ENCODE measurements at places on chromosomes 3 and 15. TPM values are rescaled to one million over a fixed set of nuclear protein-coding genes. Genes with fewer than 3 reads are reported as not detected.
A peak's percentile ranks its signal among the peaks of the same experiment; 100 is the strongest.

- no peaks in the 10 kb centered on the region for H3K27me3 ChIP-seq
- peaks cover 14% of the 10 kb centered on the region for H3K4me1 ChIP-seq
- H3K36me3 ChIP-seq, result peaks cover 39% of the 10 kb centered on the region
- no peak for DNase-seq
Observed at GRCh38 chr15:58710701-58711100, 38.8 kb downstream of the ADAM10 start.

Gene OSBPL10
- total RNA-seq, result 1.7 TPM

DNA sequence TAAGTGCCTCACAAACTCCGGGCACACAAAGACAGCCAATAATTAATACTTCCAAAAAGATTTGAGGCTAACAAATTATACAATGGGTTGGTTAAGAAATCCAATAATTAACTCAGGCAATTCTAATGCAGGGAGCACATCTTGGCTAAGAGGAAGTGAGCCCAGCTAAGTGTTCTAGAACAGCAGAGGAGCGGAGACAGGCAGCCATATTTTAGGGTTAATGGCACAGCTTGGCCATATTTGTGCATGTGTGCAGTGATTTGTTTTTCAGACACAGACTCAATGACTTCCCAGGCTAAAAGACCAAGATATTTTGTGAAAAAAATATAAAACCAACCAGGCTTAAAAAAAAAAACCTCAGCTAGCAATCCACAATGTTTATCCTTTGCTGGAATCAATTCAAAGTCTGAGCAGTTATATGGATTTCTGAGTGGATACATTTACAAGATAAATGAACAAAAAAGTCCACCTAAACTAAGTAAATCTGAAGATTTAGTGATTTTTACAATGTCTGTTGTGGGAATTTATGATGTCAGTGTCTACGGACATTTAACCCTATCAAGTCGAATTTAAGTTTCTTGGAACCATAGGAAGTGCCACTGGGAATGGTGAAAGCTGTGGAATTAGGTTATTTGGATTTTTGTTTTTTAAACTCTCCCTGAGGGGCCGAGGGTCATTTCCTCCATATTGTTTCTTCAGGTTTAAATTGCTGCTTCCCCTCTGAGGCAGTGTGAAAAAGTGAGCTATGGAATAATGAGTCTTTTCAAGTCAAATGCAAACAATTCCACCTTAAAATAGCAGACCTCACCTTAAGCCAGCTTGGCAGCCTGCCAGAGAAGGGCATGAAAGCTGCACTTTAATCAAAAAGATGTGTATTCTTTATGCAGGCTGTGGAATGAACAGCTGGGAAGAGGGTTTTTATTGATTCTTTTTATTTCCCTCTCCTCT is 413.7 kb upstream of the TBL1XR1 start:
- H3K27me3 ChIP-seq, result no peaks in the 10 kb centered on the region
- no peak overlapping the region for H3K4me3 ChIP-seq
- no peak overlapping the region for H3K27ac ChIP-seq

- H3K27me3 ChIP-seq, result no peaks in the 10 kb centered on the region
- H3K4me3 ChIP-seq, result no peak overlapping the region
- DNase-seq, result no peak
Observed at GRCh38 chr3:17027318-17027717, 142.6 kb downstream of the PLCL2 start.

Gene SPTSSB
- not detected for total RNA-seq

Gene MNS1
- total RNA-seq, result not detected

Gene GOLGA8T
- total RNA-seq, result not detected

DNA sequence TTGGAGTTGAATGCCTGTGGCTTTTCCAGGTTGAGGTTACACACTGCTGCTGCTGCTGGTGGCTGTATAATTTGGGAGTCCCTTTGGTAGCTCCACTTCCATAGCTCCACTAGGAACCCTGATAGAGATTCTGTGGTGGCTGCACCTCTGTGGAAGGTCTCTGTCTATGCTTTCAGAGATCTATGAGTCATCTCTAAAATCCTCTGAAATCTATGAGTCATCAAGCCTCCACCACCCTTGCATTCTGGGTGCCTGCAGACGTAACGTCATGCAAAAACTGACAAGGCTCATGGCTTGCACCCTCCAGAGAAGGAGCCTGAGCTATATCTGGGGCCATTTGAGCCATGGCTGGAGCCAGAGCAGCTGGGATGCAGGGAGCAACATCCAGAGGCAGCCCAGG is 1037.0 kb upstream of the CFAP20DC start:
- peak overlapping the region; percentile 60 for H3K27ac ChIP-seq
- H3K27me3 ChIP-seq, result no peaks in the 10 kb centered on the region
- peaks cover 27% of the 10 kb centered on the region for H3K36me3 ChIP-seq
- H3K4me1 ChIP-seq, result peaks cover 36% of the 10 kb centered on the region
- H3K4me3 ChIP-seq, result no peak overlapping the region
- peak; percentile 58 for DNase-seq

GRCh38 chr3:179969525-179969924 is 67.2 kb downstream of the PEX5L start:
- no peak overlapping the region for H3K4me3 ChIP-seq
- H3K36me3 ChIP-seq, result peaks cover 5% of the 10 kb centered on the region
- peak overlapping the region; percentile 15 for H3K27ac ChIP-seq
- H3K27me3 ChIP-seq, result peaks cover 13% of the 10 kb centered on the region

Gene EPHA3
- not detected for total RNA-seq

Data from activated CD4-positive, alpha-beta memory T cell treated with anti-CD3 and anti-CD28 coated beads, Interleukin-2, amount 10 ng/mL, durations not matched to agents 7 days and 5 days (primary cell).